Stimulated activated CD4-positive, alpha-beta T cell treated with anti-CD3 and anti-CD28 coated beads, TNF-alpha, amount 100 ng/mL, for 4 hours (primary cell): ENCODE measurements at places on chromosomes 5 and 9.

- no peak for DNase-seq
Observed at GRCh38 chr5:66241136-66241825, 97.2 kb downstream of the SREK1 start.

GRCh38 chr5:150178262-150178661 is 11.6 kb upstream of the SLC6A7 start:
- DNase-seq: no peak

GRCh38 chr5:5780253-5780652 is 357.8 kb downstream of the ICE1 start:
- DNase-seq: no peak

GRCh38 chr9:134942788-134943184 is 25.1 kb upstream of the FCN1 start:
- DNase-seq: no peak

- no peak for DNase-seq
Observed at GRCh38 chr5:44506561-44506960, 117.3 kb upstream of the FGF10 start.

GRCh38 chr5:159883522-159883950 is 32.7 kb upstream of the ADRA1B start:
- DNase-seq: no peak

DNA sequence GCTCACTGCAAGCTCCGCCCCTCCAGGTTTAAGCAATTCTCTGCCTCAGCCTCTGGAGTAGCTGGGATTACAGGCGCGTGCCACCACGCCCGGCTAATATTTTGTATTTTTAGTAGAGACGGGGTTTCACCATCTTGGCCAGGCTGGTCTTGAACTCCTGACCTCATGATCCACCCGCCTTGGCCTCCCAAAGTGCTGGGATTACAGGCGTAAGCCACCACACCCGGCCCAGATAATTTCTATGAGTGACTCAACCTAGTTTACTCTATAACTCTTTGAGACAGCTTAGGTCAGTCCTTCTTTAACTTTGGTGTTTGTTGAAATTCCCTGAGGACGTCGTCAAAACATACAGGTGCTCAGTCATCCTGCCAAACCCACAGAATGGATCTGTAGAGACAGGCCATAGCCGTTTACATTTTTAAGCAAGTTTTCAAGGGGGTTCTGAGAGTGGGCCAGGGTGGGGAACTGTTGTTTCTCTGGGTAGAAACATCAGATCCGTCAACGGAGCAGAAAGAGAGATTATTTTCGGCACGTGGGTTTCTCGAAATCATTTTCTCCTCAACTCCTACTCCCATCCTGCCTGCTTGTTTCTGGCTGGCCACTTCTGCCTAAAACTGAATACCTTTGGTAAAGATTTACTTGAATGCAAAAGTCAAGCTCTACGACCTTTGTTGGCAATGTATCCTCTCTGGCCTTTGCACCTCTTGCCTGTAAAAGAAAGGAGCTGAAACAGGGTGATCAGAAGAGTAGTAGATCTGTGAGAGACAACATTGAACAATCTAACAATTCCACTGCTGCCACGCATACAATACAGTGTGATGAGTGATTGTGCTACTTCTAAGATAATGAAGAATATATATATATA is 6.0 kb upstream of the BOD1 start:
- DNase-seq: no peak

GRCh38 chr9:117551171-117551570 is 136.3 kb upstream of the ASTN2 start:
- no peak for DNase-seq

DNA sequence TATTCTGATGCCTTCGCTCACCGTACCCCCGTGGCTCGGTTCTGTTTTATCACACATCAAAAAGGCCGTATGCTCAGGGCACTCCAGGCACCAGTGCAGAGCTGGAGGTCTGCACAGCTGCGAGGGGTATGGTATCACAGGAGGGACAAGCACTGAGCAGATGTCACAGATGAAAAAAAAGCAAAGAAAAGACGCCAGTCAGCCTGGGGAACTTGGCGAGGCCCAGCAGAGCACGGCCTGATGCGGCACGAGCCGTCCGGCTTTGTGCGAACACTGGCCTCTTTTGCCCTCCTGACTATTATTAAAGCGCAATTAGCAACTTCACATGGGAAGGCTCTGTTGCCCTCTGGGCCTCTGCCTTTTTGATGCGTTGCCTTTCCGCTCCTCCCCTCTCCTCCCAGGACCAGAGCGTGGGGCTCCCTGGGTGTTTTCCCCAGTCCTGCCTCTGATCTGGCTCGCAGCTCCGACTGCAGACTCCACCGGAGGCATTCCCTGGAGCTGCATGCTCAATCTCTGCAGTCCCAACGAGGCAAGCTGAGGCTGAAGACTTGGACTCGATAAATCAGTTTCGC is 44.4 kb downstream of the AK8 start:
- no peak for DNase-seq

GRCh38 chr5:181246276-181247049 is 2.8 kb upstream of the RACK1 start:
- peak; percentile 55 for DNase-seq

- no peak for DNase-seq
Observed at GRCh38 chr9:127212453-127212852, 52.1 kb upstream of the GARNL3 start.

DNA sequence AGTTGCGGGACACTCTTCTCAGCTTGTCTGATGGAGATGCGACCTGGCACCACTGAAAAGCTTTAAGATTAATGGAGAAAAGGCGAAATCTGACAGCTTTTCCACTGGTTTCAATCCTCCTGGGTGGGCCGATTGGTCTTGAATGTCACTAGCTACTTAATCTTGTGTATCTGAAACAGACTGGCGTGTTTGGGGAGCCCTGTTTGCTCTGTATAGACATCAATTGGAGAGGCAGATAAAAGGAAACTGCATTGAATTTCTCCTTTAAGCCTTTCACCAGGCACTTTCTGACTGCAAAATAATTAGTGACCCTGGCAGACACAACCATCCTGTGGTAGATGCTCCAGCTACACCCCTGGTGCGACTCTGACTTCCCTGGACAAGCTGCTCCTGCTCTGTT is 224.2 kb downstream of the NDUFS4 start:
- no peak for DNase-seq

DNA sequence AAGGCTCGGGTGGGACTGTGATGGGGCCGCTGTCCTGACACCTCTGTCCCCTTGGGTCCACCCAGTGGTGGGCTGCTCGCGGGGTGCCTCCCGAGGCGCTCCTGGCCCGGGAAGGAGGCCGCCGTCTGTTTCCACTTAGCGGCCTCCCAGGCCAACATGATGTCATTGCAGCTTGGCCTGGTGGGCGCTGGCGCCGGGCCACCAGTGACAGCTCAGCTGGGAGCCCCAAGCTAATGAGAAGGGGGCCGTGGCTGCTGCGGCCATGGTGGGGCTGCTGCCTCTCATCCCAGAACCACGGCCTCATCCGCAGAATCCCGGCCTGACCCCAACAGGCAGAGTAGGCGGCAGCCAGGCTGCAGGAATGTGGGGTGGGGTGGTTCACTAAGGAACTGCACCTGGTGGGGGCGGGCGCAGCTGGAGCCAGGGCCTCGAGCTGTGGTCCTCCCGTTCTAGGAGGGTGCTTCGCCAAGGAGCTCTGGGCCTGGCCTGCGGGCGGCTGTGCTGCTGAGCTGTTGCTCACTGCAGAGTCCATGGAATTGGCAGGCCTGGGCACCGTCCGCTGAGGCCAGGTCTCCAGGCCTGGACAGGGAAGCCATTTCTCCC is 123.5 kb upstream of the COL5A1 start:
- DNase-seq: no peak
